ENCODE measurements at places on chromosomes 12 and 14.

- DNase-seq: no peak
Measured at GRCh38 chr12:117489671-117490070, 128.2 kb upstream of the NOS1 start.

DNA sequence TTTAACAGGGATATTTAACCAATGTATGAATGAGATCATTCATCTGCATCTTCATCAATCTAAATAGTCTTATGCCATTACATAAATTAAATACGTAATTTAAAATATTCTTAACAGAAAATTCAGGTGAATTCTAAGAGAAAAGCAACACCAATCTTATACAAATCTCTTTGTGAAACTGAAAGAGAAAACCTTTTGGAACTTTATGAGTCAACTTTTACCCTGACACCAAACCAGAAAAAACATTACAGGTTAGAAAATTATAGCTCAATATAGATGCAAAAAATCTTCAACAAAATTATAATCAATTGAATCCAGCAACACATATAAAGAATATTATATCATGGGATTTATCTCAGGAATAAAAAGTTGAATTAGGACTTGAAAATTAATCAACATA, 3.4 kb downstream of the GLIPR1L1 start:
- DNase-seq: no peak

DNA sequence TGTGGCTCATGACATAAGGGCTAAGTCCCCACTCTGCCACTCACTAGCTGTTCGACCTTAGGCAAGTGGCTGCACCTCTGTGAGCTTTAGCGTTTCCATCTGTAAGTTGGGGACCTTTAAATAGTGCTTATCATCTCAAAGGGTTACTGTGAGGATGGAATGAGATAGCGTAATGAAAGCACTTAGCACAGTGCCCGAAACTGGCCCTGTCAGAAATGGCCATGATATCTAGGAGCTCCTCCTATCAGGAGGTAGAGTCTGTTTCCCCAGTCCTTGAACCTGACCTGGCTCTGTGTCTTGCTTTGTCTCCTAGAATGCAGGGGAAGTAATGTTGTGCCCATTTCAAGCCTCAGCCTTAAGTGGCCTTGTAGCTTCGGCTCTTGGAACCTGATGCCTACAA, 211.0 kb downstream of the RBM19 start:
- DNase-seq: no peak

DNA sequence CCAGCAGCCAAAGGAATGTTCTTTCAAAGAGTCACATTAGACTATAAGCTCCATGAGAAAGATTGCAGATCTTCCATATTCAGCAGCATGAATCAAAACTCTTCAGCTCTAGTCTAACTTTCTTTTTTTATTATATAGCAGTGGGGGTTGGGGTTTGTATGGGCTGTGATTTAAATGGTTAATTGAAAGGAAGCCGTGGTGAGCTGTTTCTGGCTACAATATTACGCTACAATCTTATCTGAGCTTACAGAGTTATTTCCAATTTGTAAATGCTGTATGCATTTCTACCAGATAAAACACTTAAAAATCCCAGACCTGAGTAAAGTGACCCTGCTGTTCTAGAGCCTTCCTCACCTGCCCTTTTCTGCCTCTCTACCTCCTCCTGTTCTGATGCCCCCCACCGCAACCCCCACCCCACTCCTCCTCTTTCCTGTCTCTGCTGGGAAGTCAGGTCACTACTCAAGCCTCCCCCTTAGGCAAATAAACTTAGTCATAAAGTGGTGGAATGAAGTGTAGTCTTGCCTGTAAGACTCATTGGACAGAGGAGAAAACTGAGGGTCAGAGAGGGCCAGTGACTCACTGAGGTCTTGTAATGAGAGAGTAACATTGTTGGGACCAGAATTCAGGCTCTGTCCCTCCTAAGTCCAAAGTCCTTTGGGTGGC, 1089.5 kb downstream of the BCL11B start:
- DNase-seq: no peak

- no peak for DNase-seq
Measured at GRCh38 chr12:90280033-90280432, 571.4 kb upstream of the ATP2B1 start.
